ENCODE measurements at places on chromosomes 1 and 21. TPM values are rescaled to one million over a fixed set of nuclear protein-coding genes. Genes with fewer than 3 reads are reported as not detected.

Gene S100A2
- 12,757 TPM for polyA plus RNA-seq

Gene OR2L5
- not detected for polyA plus RNA-seq

DNA sequence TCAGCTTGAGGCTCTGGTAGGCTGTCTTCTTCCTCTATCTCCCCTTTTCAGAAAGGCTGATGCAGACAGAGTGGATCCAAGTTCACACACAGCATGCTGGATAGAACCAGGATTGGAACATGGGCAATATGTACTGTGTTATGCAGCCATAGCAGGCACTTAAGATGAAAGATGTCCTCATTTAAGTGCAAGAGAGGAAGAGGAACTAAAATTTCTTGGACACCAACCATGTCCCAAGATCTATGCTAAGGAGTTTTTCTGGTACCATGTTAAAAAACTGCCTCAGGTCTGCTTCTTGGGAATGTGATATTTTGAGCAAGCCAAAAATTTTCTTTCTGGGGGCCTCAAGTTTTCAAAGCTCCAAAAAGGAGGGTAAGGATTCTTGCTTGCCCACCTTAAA is 1.2 kb downstream of the SDHB start:
- no peak for DNase-seq
- peak overlapping the region; percentile 97 for H3K4me3 ChIP-seq
- peak overlapping the region; percentile 82 for H3K27ac ChIP-seq
- H3K27me3 ChIP-seq: no peaks in the 10 kb centered on the region

GRCh38 chr1:18945401-18945849 is 11.1 kb downstream of the IFFO2 start:
- H3K27ac ChIP-seq: peak overlapping the region; percentile 61
- peaks cover 4% of the 10 kb centered on the region for H3K36me3 ChIP-seq
- H3K4me1 ChIP-seq: peaks cover 90% of the 10 kb centered on the region

GRCh38 chr1:181661569-181661968 is 178.3 kb downstream of the CACNA1E start:
- no peaks in the 10 kb centered on the region for H3K4me1 ChIP-seq
- no peaks in the 10 kb centered on the region for H3K36me3 ChIP-seq
- H3K4me3 ChIP-seq: no peak overlapping the region

DNA sequence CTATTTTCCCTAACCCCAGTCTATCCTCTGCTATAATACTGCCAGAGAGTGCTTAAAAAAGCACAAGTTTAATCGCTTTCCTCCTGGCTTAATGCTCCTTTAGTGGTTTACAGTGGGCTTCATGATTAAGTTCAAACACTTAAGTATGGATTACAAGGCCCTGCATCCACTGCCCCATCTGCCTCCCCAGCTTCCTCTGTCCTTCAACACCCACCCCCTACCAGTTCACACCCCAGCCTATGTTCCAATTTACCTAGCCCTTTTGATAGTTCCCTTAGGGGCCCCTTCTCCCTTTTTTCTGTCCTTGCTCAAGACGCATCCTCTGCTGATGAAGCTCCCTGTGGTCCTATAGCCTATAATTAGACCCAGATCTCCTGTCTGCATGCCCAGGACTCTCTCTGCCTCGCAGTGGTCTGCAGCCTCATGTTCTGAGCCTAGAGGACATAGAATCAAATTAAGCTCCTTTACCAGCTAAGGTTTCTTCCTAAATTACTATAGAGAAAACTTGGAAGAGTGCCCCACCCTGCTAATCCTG is 212.5 kb downstream of the FGGY start:
- peaks cover 7% of the 10 kb centered on the region for H3K4me1 ChIP-seq
- DNase-seq: no peak
- H3K36me3 ChIP-seq: no peaks in the 10 kb centered on the region
- H3K4me3 ChIP-seq: no peak overlapping the region
- H3K27ac ChIP-seq: no peak overlapping the region

Gene NEXN
- 1.5 TPM for polyA plus RNA-seq

- no peak overlapping the region for H3K4me3 ChIP-seq
- no peaks in the 10 kb centered on the region for H3K36me3 ChIP-seq
- no peak overlapping the region for H3K27ac ChIP-seq
These were observed 75.5 kb upstream of the DYNLT5 start for GRCh38 chr1:66676613-66677298.

DNA sequence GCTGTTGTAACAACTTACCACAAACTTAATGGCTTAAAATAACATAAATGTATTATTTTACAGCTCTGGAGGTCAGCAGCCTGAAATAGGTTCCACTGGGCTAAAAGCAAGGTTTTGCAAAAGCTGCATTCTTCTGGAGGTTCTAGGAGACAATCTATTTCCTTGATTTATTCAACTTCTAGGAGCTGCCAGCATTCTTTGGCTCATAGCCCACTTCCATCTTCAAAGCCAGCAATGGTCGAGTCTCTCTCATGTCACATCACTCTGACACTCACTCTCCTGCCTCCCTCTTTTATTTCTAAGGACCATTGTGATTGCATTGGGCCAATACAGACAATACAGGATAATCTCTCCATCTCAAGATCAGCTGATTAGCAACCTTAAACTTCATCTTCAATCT is 15.1 kb upstream of the FOXJ3 start:
- H3K27ac ChIP-seq: no peak overlapping the region
- no peaks in the 10 kb centered on the region for H3K4me1 ChIP-seq
- no peak for DNase-seq
- no peaks in the 10 kb centered on the region for H3K36me3 ChIP-seq
- H3K27me3 ChIP-seq: no peaks in the 10 kb centered on the region

GRCh38 chr1:159012495-159012894 is 2.8 kb downstream of the IFI16 start:
- DNase-seq: no peak
- H3K27me3 ChIP-seq: no peaks in the 10 kb centered on the region
- H3K36me3 ChIP-seq: peaks cover 8% of the 10 kb centered on the region
- H3K4me1 ChIP-seq: peaks cover 42% of the 10 kb centered on the region
- peak overlapping the region; percentile 16 for H3K27ac ChIP-seq

Gene OPRD1
- polyA plus RNA-seq: not detected

DNA sequence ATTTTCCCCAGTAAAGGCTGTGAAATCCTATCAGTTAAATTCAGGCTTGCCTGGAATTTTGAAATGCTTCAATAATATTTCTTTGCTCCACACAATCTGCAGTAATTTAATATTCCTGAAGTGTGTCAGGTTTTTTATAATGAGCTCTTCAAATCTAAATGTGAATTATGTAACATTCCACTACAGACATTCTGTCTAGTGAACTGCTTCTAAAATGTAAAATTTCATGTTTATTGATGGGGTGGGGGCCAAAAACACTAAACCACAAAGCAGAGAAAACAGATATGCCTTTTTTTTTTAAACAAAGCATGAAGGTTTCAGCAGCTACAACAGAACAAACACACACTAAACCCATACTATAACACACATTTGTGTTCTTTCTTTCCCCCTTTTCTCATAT is 129.7 kb downstream of the DAB1 start:
- no peak for DNase-seq
- no peaks in the 10 kb centered on the region for H3K36me3 ChIP-seq
- no peaks in the 10 kb centered on the region for H3K4me1 ChIP-seq

DNA sequence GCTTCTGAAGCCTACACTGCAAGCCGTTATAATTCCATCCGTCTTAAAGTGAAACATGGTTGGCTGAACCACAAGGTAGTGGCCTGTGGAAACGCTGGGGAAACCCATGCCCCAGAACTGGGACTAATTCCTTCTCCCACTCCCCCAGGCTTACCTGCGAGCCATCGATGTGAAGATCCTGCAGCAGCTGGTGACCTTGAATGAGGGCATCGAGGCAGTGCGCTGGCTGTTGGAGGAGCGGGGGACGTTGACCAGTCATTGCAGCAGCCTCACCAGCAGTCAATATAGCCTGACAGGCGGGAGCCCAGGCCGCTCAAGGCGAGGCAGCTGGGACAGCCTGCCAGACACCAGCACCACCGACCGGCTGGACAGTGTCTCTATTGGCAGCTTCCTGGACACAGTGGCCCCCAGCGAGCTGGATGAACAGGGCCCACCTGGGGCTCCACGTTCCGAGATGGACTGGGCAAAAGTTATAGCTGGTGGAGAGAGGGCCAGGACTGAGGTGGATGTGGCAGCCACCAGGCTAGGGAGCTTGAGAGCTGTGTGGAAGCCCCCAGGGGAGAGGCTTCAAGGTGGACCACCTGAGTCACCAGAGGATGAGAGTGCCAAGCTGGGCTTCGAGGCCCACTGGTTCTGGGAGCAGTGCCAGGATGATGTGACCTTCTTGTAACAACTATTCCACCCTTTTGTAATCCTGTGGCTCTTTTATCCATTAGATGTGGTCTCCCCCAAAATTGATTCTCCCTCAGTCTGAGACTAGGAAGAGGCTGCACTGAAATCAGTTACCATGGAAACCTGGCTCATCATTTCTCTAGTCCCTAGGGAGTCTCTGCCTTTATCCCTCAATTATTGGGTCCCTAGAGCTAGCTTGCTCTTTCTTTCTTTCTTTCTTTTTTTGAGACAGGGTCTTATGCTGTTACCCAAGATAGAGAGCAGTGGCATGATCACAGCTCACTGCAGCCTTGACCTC is 16.7 kb downstream of the LURAP1 start:
- H3K4me3 ChIP-seq: no peak overlapping the region
- no peaks in the 10 kb centered on the region for H3K27me3 ChIP-seq
- H3K27ac ChIP-seq: no peak overlapping the region

DNA sequence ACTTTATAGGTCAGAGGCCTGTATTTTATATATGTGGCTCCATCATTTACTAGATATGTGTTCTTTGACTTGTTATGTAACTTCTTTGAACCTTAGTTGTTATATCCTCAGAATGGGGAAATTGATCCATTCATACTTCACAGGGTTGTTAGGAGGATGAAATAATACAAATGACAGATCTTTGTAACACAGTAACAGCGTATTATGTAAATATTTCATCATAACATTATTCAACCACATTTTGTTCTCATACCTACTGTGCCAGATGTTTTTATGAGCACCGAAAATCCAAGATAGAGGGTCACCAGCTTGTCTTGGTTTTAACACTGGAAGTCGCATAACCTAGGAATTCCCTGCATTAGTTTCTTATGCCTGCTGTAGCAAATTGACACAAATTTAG is 3.3 kb downstream of the SUCO start:
- no peak overlapping the region for H3K27ac ChIP-seq
- no peak overlapping the region for H3K4me3 ChIP-seq
- H3K36me3 ChIP-seq: peaks cover 4% of the 10 kb centered on the region
- DNase-seq: no peak
- peaks cover 30% of the 10 kb centered on the region for H3K4me1 ChIP-seq
- no peaks in the 10 kb centered on the region for H3K27me3 ChIP-seq

GRCh38 chr1:183328371-183328770 is 89.8 kb downstream of the NMNAT2 start:
- H3K4me3 ChIP-seq: no peak overlapping the region
- H3K27me3 ChIP-seq: peaks cover 29% of the 10 kb centered on the region
- DNase-seq: no peak
- H3K36me3 ChIP-seq: no peaks in the 10 kb centered on the region
- no peak overlapping the region for H3K27ac ChIP-seq
- no peaks in the 10 kb centered on the region for H3K4me1 ChIP-seq

Gene SPRR2F
- polyA plus RNA-seq: not detected

Gene HSPB7
- polyA plus RNA-seq: not detected

Gene MEGF6
- 0.42 TPM for polyA plus RNA-seq

Gene PIK3C2B
- polyA plus RNA-seq: 5.4 TPM

DNA sequence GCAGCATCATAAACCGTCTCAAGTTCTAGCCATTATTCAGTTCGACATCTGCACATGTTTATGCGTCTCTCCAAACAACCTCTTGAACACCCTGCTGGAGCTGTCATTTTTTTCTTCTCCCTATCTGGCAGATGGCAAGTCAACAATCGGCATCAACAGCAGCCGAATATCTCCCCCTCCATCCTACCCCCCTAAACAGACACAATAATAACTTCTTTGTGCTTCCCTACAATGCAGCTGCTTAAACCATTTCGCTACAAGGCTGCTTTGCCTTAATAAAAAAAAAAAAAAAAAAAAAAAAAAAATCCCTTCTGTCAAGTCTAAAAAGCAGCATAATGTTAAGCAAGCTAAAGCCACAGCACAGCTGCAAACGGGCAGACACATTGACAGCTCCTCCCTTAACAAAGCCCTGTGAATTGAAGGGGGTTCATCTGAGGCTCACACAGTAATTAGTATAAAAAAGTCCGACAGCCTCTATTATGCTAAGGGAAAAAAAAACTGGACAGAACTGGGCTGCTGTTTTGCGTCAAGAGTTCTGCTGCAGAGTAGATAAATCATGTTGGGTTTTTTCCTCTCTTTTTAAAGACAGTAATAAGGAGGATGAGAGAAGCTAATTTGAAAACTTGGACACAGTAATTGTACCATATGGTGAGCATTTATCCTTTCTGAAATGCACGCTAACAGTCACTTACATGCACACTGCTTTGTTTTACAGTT is 136.4 kb downstream of the AKT3 start:
- H3K27me3 ChIP-seq: no peaks in the 10 kb centered on the region
- no peak overlapping the region for H3K4me3 ChIP-seq
- DNase-seq: no peak
- H3K27ac ChIP-seq: no peak overlapping the region
- no peaks in the 10 kb centered on the region for H3K36me3 ChIP-seq

DNA sequence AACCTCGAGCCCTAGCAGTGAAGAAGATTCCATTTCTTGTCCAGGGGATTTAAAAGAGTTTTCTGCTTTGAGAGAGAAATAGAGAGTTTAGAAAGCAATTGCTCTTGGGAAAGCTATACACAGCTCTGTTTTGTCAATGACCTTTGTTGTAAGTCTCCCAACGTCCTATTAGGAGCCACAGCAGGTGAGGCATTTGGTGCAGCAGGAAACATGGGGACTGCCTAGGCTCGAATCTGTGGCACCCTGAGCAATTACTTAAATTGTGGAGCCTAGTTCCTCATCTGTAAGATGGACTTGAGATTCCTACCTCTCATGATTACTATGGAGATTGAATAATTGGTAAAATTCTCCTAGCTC is 8.2 kb downstream of the DCLRE1B start:
- H3K4me1 ChIP-seq: peaks cover 4% of the 10 kb centered on the region
- H3K4me3 ChIP-seq: no peak overlapping the region
- H3K36me3 ChIP-seq: peaks cover 11% of the 10 kb centered on the region
- DNase-seq: no peak
- no peak overlapping the region for H3K27ac ChIP-seq

Gene GNB1
- polyA plus RNA-seq: 352 TPM

DNA sequence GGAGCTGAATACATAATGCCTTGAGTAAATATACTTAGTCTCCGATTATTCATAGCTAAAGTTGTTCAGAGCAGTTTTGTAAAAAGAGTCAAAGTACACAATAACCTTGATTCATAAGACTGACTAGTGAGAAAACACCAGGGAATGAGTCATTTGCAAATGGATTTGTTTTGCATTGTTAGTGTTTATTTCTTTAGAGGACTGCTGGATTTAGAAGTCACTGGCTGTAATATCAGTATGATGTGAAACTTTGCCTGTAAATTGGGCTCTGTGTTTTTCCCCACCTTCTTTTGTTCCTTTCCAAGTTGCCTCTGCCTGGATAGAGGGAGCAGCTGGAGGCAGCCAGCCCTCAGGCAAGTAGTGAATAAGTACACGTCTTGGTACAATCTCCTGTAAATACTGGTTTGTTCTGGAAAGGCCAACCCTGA is 474.7 kb downstream of the NUF2 start:
- no peak overlapping the region for H3K27ac ChIP-seq
- H3K4me1 ChIP-seq: no peaks in the 10 kb centered on the region
- H3K27me3 ChIP-seq: no peaks in the 10 kb centered on the region
- no peak overlapping the region for H3K4me3 ChIP-seq
- no peak for DNase-seq

Gene C1orf185
- polyA plus RNA-seq: not detected

Gene TGFB2
- polyA plus RNA-seq: 9.0 TPM
